Fibroblast of skin of scalp (primary cell): ENCODE measurements at places on chromosomes 12 and 14.

- DNase-seq = peak; percentile 91
Observed at GRCh38 chr12:122965851-122966742, at the start of gene ABCB9. Gene ABCB9 (minus strand): TSS chr12:122966463. CDS start chr12:122960235, 6,228 bp downstream.

- peak; percentile 27 for DNase-seq
Observed at GRCh38 chr14:85380881-85381280, 149.1 kb upstream of the FLRT2 start.

DNA sequence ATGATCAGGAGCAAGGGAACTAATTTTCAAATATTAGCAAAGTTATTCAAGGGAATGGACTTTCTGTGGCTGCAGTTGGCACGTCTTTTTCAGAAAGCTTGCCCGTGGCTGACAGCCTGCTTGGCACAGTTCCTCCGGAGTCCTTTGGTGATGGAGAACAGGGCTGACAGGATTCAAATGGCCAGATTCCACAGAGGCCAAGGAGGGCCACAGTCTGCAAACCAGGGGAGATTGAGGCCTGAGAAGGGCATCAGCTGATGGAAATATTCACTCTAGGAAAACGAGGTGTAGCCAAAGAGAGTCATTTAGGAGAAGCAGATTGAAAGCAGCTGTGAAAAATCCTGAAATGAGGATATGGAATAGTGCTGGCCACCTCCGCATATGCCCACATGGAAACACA is 178.3 kb downstream of the EMP1 start:
- DNase-seq = no peak

GRCh38 chr14:91021991-91022621 is 38.3 kb downstream of the RPS6KA5 start:
- DNase-seq = peak; percentile 6

DNA sequence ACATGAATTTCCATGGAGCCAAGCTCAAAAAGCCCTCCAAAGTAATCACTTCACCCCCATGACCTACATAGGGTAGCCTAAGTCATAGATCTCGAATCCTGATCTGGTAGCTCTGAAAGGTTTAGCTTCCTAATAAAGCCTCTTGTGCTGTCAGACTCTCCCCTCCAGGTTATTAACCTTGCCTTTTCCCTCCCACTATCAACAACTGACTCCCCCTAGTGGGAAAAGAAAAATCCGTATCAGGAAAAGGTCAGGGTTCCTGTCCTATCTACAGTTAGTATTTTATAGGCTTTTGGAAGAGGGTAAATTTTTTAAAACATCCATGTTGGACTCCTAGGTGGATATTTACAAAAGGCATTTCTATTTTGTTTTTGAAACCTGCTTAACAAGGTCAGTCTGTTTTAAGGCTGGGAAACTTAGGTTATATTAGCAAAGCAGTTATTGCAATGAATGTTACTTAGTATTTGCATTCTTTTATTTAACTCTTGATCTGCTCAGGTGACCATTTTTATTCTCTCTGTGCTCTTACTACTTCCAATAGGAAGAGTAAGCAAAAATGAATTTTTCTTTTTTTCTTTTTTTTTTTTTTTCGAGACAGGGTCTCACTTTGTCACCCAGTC is 8.0 kb downstream of the YY1 start:
- DNase-seq = peak; percentile 42

DNA sequence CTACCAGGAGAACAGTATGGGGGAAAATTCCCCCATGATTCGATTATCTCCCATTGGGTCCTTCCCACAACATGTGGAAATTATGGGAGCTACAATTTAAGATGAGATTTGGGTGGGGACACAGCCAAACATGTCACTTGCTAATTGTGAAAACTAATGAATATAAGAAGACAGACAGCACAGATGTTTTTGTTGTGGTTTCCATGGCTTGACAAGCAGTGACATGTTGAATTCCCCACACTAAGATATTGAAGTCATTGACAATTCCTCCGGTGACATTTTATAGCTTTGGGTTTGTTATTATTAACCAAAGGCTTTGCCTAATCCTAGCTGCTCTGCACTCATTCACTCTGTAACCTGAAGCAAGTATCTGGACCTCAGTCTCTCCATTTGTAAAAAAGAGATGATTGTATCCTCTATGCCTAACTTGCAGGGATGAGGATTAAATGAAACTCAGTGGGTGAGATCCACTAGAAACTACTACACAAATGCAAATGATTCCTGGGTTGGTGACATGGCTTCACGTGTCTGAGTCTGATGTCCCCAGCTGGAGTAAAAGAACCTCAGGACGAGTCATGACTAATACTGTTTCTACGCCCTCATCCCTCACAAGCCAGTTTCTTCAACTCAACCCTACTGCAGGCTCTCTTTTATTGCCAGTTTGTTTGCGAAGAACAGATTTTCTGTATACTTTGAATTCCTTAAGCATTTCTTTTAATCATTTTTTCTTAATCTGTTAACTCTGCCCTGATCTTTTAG is 71.6 kb downstream of the ASCL1 start:
- DNase-seq = no peak

- DNase-seq = no peak
Observed at GRCh38 chr12:100359248-100359647, 2.4 kb downstream of the SLC17A8 start.

- no peak for DNase-seq
Observed at GRCh38 chr14:66315548-66315947, 170.6 kb upstream of the CCDC196 start.

DNA sequence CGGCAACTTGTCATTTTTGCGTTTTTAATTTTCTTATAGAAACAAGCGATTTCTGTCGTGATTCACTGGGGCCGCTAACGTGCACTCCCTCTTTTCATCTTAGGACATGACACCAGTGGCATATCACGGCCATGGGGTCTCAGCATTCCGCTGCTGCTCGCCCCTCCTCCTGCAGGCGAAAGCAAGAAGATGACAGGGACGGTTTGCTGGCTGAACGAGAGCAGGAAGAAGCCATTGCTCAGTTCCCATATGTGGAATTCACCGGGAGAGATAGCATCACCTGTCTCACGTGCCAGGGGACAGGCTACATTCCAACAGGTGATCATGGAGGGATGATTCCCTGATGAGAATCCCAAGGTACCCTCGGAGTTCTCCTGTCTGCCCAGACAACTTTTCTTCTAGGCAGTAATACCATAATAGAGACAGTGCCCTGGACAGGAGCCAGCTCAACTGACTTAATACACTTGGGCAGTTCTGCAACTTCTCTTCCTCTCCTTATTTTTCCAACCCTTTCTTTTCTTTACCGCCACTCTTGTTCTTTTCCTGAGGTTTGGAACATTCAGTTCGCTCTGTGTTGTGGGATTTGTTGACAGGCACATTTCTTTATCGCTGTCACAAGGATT is 821 bp downstream of the TMEM106C start:
- no peak for DNase-seq

DNA sequence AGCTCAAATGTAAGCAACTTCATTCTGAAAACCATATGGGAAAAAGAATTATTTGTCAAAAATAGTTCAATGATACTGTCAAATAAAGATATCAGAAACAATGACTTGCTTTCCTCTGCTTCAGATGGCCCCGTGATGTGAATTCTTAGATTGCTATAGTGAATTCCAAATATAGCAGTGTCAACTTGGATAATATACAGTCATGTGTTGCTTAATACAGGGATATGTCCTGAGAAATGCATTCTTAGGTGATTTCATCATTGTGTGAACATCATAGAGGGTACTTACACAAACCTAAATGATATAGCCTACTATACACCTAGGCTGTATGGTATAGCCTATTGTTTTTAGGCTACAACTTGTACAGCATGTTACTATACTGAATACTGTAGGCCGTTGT is 108.7 kb upstream of the MIS18BP1 start:
- peak; percentile 12 for DNase-seq

DNA sequence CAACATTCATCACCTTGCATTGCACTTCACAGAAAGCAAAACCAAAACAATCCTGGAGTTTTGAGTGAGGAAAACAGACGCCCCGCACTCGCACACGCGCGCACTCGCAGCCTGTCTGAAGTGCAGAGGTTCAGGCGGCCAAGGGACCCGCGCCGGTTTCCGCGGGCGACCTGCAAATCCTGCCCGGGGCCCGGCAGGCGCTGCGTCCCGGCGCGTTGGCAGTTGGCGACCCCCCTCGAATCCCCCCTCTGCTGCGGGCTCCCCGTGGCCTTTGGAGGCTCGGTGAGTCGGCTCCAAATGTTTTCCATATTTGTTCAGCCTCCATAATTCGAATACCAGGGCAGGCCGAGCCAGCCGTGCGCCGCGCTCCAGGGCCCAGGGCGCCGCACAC is at the start of gene SSPN:
TSS of gene SSPN (plus strand) at position 324 of the 391 bp plus-strand sequence. CDS start 100 bp downstream, outside the sequence.
- DNase-seq = peak; percentile 87

DNA sequence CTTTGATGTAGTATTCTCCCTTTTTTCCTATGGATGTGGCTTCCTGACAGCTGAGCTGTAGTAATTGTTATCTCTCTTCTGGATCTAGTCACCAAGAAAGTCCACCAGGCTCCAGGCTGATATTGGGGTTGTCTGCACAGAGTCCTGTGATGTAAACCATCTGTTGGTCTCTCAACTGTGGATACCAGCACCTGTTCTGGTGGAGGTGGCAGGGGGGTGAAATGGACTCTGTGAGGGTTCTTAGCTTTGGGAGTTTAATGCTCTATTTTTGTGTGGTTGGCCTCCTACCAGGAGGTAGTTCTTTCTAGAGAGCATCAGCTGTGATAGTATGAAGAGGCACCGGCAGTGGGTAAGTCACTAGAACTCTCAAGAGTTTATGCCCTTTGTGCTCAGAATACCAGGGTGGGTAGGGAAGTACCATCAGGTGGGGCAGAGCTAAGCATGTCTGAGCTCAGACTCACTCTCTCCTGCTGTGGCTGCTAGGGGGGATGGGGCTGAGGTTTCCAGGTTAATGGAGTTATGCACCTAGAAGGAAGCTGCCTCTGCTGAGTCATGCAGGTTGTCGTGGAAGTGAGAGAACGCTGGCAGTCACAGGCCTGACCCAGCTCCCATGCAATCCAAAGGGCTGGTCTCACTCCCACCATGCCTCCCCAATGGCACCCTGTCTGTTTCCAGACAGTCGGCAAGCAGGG is 3.0 kb upstream of the TAS2R14 start:
- DNase-seq = no peak

DNA sequence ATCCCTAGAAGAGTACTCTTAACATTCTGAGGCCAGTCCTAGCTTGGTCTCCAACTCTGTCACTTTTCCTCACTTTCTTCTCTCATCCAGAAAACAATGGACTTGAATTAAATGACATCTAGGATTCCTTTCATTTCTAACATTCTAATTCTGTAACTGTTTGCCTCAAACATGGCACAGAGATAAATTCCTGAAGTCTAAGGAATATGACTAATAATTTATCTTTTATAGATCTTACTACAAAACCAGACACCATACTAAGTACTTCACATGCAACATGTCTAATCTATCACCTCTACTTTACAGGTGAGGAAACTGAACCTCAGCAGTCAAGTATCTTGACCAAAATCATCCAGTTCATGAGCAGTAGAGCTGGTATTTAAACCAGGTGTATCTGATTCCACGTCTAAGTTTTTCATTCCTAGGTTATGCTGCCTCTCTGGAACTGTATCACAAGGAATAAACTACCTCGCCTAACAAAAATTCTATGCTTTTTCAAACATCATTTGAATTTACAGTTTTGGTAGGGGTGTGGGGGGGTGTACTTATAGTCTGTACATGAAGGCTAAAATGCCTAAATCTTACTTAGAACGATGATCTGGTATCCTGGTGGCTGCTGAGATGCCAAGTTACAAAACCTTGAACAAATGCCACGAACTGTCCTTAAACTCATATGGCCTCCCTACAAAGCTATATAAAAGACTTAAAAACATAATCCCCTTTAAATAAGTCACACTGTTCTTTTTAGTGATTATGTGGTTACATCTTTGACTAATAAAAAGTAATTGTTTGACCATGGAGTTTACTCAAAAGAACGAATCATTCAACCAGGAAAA is 41.6 kb downstream of the ATXN2 start:
- DNase-seq = peak; percentile 66

GRCh38 chr12:119699199-119699760 is 31.3 kb downstream of the PRKAB1 start:
- DNase-seq = no peak

- DNase-seq = peak; percentile 58
Observed at GRCh38 chr12:27464220-27464554, 17.7 kb downstream of the SMCO2 start.

GRCh38 chr14:39568809-39569538 is 136.7 kb upstream of the FBXO33 start:
- DNase-seq = no peak

- no peak for DNase-seq
Observed at GRCh38 chr12:42763682-42764081, 174.1 kb upstream of the PRICKLE1 start.

- no peak for DNase-seq
Observed at GRCh38 chr12:52241205-52241842, 8.3 kb downstream of the KRT7 start.

- peak; percentile 42 for DNase-seq
Observed at GRCh38 chr12:80556566-80556965, 112.5 kb downstream of the PTPRQ start.

- DNase-seq = no peak
Observed at GRCh38 chr12:112514926-112515642, 96.3 kb downstream of the PTPN11 start.

- DNase-seq = no peak
Observed at GRCh38 chr12:66751432-66752113, 72.7 kb upstream of the GRIP1 start.

- peak; percentile 86 for DNase-seq
Observed at GRCh38 chr12:54383041-54383609, 1.4 kb downstream of the ZNF385A start.

DNA sequence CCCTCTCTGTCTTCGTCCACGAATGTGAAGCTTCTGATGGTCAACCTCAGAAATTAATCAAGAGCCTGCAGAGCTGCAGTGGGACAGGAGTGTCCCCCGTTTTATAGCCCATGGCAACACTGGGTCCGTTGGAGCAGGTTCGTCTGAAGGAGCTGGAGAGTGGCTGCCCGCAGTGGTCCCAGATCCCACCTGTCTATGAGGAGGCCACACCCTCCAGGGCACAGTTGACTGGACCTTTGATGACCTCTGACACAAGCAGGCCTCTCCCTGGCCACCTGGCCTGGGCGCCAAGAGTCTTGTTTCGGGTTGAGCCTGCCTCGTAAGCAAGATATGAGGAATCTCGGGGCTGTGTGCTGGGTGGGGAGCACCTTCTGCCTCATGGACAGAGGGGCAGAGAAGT is 100.7 kb upstream of the SFSWAP start:
- no peak for DNase-seq
